ENCODE measurements at places on chromosomes 5 and 9. TPM values are rescaled to one million over a fixed set of nuclear protein-coding genes. Genes with fewer than 3 reads are reported as not detected.

DNA sequence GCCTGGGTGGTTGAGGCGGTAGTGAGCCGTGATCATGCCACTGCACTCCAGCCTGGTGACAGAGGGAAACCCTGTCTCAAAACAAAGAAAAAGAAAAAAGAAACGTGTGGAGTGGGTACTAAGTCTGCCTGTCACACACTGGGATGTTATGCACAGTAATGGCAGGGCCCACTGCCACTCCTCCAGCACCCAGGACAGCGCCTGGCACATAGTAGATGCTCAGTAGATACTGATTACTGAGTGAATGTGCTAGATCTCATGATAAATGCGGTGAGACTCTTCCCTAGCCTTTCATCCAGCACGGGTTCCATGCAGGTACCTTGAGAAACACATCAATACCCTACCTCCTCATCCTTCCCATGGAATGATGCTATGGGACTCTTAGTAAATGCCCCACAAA, 87.4 kb upstream of the HSPA9 start:
- DNase-seq = no peak

DNA sequence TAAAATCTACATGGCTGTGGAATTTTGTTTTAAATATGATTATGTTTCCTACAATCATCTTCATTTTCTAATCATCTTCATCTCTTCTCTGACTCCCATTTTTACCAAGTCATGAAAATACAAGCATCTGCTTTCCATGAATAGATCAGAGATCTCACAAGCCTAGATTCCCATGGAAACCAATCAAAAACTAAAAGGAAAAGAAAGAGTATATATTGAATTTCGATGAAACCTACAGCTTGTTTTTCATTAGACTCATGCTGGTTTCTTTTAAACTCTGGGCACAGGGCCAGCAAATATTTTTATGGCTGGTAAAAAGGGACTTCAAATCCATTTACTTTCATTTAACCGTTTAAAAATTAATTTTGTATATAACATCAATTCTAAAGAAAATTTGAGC, 51.2 kb downstream of the INVS start:
- no peak for DNase-seq

- no peak for DNase-seq
Measured at GRCh38 chr5:24621792-24622191, 23.0 kb downstream of the CDH10 start.

- DNase-seq = no peak
Measured at GRCh38 chr5:140996060-140996459, 29.8 kb downstream of the PCDHAC2 start.

GRCh38 chr5:136037001-136037705, 8.4 kb downstream of the TGFBI start:
- no peak for DNase-seq

DNA sequence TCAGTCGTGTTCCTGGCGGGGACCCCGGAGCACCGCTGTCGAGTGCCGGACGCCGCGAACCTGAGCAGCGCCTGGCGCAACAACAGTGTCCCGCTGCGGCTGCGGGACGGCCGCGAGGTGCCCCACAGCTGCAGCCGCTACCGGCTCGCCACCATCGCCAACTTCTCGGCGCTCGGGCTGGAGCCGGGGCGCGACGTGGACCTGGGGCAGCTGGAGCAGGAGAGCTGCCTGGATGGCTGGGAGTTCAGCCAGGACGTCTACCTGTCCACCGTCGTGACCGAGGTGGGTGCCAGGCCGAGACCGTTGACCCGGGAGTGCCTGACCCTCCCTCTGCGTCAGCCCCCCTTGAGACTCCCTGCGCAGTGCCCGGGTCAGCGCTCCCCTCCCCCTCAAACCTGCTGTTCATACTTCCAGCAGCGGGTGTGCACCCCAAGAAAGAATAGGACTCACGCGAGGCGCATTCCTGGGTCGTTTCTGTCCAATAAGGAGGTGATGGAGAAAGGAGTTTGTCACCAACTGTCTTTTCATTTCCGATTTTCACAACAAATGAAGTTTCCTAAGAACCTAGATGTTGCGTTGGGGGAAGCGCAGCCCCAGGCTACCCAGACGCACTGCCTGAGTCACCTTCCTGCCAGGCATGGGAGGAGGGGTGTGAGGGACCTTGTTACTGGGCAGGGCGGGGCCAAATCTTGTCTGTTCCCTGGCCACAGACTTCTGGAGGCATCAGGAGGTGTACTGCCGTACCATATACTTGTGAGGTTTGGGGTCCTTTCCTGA, 722 bp downstream of the SLC22A4 start:
- DNase-seq = peak; percentile 63

DNA sequence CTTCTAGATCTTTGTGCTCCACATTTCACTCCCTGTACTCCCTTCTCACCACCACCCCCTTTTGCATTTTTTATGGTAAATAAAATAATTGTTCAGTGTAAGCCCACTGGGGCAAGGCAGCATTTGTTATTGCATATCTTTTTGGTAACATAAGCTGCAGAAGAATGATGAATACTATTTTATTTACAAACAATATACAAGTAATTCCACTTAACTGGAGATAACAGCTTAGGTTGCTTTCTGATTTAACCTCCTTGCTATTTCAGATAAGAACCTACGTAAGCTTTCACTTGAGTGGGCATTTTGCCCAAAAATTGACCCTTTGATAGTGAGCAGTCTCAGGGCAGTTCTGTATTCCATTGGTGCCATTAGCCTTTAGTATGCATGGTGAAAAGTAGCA, 417.9 kb downstream of the SH3GL2 start:
- DNase-seq = no peak

DNA sequence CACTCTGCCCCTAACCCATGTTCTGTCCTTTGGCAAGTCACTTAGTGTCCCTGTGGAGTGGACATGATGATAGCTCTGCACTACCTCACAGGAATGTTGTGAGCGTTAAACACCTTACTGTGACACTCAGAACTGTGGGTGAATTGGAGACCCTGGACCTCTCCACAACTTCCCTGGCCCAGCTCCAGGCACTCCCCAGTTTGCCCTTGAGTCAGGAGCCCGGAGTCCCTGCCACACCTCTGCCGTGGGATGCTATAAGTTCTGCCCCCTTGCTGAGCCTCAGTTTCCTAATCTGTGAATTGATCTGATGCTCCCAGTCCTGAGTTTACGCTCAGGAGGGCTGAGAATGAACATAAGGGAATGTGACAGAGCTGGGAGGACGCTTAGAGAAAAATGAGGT, 34.4 kb downstream of the GSN start:
- no peak for DNase-seq

DNA sequence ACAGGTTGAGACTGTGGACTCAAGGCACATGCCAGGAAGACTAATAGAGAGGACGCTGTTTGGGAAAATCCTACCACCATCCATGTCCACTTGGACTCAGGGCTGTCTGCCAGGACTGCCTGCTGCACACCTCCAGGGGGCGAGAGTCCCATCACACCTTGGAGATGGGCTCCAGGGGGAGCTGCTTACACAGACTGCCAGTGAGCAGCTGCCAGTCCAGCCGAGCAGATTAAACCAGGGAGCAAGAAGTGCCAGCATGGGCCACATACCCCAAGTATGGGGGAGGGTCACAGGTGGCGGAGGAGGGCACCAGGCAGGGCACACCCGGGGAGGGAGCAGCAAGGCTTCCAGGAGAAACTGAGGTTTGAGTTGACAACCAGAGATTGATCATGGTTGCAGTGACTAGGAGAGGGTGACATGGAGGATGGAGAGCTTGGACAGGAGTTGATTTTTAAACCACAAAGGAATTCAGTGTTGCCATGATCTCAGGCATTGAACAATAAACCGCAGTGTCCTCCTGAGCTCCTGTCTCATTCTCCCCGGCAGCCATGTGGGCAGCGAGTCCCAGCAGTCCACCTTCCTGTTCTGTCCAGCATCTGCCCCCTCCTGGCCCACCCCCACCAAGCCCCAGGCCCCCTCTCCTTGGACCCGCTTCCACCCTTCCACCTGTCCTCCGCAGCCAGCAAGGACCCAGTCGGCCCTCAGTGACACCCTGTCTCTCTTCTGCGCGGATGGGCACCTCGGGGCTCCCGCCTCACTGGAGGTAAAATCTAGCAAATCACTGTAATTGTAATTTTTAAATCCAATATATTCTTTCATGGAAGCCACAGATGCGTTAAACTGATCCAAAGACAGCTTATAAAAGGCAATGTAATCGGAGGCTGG, 3.1 kb upstream of the VAV2 start:
- DNase-seq = no peak

- no peak for DNase-seq
Measured at GRCh38 chr9:35852876-35853865, 17.0 kb downstream of the OR13J1 start.

GRCh38 chr5:169139480-169140050, 161.4 kb downstream of the SLIT3 start:
- DNase-seq = no peak

GRCh38 chr9:90142580-90142979, 500.0 kb downstream of the DIRAS2 start:
- DNase-seq = no peak

DNA sequence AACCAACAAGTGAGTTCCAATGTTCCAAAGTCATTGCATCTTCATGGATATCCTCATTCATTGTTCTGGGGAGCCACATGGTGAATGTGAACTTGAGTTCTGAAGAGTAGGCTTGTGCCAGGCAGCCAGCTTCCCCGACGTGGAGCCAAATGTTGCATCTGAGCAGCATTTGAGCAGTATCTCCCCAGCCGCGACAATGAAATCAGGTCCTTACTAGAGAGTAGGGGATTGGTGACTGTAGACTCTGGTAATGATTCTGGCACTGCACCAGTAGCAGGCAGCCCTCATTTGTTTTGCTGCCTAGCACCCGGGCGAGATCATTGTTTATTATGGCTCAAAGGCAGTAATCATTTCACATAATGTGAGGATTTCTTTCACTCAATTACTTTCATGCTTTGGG, 451.4 kb upstream of the C9orf72 start:
- no peak for DNase-seq

The RIOK2 gene
- polyA plus RNA-seq = 34.5 TPM

The SELENOP gene
- 11.2 TPM for polyA plus RNA-seq

The CHSY3 gene
- polyA plus RNA-seq = 0.37 TPM

The NKD2 gene
- polyA plus RNA-seq = not detected

The GBGT1 gene
- 0.54 TPM for polyA plus RNA-seq

The CFAP157 gene
- not detected for polyA plus RNA-seq
